ENCODE measurements at places on chromosomes 16 and 17.

GRCh38 chr17:17081304-17081940 is 39.2 kb downstream of the MPRIP start:
- DNase-seq, result no peak

GRCh38 chr16:85373741-85374570 is 239.2 kb upstream of the GSE1 start:
- DNase-seq, result no peak

DNA sequence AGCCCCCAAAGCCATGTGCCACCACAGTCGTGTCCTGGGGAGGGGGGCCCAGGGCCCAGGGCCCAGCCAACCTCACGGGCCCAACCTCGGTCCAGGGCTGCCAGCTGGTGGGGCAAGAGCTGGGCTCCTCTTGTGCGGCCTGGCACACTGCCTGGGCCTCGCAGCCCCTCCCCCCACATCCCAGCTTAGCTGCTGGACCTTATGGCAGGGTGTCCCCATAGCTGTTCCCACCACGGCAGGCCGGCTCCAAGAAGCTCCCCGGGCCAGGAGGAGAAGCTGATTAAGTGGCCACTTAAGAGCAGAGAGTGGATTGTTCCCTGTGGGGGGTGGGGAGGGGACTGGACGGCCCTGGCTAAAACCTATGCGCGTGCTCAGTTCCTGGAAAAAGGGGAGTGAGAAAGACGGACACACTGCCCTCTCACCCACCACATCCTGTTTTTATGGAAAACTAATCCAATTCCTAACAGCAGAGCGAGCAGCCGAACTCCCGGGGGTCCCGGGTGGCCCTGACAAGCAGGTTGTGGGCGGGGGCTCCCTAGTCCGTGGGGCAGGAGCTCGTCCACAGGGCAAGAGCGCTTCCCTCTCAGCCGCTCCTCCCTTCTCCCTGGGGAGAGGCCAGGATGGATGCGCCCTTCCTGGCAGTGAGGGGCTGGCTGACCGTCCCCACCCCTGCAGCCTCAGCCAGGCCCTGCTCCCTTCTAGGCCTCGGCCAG is 16.8 kb downstream of the PIEZO1 start:
- no peak for DNase-seq

DNA sequence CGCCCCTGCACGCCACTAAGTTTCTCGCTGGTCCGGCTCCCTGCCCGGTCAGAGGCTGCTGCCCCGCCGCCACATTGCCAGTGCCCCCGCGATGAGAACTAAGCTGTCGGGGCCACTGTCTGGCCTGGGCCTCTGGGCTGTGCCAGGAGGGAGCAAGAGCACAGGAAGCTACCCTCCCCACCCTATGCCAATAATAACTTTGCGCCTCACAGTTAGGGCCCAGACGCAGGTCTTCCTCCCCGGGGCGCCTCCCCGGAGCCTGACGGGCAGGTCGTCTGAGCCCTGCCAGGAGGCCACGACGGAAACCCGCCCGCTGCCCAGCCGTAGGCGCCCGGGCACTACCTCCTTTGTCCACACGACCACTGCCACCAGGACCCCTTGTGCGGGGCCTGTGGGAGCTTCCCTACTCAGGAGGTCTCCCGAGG is 1.5 kb downstream of the ZFPM1 start:
- no peak for DNase-seq

GRCh38 chr17:60481604-60482003 is 44.4 kb downstream of the APPBP2 start:
- DNase-seq, result no peak

DNA sequence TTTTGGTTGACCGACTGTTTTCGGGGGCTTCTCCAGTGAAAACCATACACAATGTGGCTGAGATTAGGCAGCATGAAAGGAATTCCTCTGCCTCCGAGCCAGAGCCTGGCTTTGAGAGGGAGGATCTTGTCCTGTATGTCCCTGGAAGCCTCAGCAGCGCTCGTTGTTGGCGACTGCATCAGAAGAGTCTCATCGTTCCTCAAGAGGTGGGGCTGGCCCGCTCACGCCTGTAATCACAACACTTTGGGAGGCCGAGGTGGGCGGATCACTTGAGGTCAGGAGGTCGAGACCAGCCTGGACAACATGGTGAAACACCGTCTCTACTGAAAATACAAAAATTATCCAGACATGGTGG is 15.0 kb downstream of the HS3ST6 start:
- DNase-seq, result no peak

GRCh38 chr17:17887752-17888304 is 51.0 kb upstream of the SREBF1 start:
- DNase-seq, result no peak

GRCh38 chr16:68365167-68365817 is 54.5 kb downstream of the PRMT7 start:
- DNase-seq, result no peak
